ENCODE measurements at places on chromosomes 12 and 14. TPM values are rescaled to one million over a fixed set of nuclear protein-coding genes. Genes with fewer than 3 reads are reported as not detected.

Gene CCDC175
- total RNA-seq: not detected

Gene TMEM132D
- total RNA-seq: not detected

Gene INHBE
- total RNA-seq: not detected

Gene IL31
- not detected for total RNA-seq

Gene MAP1LC3B2
- total RNA-seq: 1.5 TPM

Gene KCNK10
- total RNA-seq: not detected

Gene LRTM2
- not detected for total RNA-seq

DNA sequence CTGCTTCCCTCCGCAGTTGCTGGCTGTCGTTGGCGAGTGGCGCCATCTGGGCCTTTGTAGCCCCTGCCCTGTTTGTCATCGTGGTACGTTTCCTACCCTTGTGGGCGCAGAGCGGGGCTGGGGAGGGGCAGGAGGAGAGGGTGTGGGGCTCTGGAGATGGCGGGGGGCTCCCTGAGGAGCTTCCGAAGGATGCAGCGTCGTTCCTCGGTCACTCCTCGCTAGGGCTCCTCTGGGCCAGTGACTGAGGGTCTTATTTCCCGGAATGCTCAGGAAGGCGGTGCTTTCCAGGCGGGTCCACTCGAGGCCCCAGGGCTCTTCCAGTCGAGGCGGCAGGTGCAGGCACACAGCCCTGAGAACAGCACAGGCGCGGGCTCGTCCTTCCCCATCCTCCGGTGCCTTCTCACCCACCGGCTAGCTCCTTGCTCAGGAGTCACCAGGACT, 167.1 kb downstream of the ADGRD1 start:
- DNase-seq: no peak

DNA sequence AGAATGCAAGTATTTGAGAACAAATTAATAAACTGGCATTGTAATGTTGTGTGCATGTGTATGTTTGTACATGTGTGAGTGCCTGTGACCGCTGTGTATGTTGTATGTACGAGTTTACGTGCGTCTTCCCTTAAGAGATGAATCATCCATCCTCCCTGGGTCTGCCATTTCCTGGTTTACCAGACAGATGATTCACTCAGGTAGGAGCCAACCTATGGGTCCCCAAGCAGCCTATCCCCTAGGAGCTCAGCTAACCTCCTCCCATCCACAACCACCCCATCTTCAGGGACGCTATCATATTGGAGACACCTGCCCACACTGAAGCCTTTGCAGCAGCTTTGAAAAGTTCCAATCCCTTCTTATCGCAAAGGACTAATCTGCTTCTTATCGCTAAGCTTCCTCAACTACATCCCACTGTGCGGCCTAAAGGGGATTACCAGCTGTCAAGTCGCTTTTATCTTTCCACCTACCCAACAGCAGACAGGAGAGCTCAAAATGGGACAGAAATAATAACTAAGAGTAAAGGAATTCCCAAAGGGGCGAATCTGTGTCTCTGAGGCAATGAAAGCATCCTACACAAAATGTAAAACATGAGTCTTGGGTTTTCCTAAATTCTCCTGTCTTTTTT, 81.5 kb upstream of the TMCC3 start:
- DNase-seq: no peak

DNA sequence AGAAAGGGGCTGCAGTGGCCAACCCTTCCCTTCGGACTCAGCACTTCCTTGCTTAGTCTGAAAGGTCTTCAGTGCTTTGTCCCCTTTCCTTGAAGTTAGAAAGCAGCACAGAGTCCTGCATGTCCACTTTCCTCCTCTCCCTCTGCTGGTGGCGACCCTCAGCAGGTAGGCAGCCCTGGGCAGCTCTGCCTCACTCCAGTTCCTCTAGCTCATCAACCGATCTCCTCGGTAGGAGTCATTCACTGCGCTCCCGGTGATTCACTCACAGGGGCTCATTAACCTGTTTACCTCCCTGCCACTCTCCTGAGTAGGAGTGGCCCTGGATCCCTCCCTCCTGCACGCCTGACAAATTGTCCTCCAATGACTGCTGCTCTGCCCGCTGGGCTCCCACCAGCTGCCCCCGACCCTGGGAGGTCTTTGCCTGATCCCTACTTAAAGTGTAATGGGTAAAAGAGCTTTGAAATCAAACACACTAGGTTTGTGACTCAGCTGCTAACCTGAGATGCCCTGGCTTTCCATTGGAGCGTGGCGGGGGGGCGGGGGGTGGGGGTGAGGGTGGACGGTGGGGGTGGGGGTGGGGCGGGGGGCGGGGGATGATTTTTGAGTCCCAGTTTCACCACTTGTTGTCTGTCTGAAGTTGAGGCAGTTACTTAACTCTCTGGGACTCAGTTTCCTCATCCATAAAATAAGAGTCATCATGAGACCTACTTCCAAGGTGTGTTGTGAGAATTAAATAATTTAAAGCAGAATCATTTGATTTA, 4.2 kb downstream of the SCNN1A start:
- DNase-seq: no peak

- no peak for DNase-seq
These were observed 105.6 kb downstream of the DAAM1 start for GRCh38 chr14:59293935-59294661.

- DNase-seq: no peak
These were observed 93.6 kb downstream of the TTC7B start for GRCh38 chr14:90722590-90722989.

DNA sequence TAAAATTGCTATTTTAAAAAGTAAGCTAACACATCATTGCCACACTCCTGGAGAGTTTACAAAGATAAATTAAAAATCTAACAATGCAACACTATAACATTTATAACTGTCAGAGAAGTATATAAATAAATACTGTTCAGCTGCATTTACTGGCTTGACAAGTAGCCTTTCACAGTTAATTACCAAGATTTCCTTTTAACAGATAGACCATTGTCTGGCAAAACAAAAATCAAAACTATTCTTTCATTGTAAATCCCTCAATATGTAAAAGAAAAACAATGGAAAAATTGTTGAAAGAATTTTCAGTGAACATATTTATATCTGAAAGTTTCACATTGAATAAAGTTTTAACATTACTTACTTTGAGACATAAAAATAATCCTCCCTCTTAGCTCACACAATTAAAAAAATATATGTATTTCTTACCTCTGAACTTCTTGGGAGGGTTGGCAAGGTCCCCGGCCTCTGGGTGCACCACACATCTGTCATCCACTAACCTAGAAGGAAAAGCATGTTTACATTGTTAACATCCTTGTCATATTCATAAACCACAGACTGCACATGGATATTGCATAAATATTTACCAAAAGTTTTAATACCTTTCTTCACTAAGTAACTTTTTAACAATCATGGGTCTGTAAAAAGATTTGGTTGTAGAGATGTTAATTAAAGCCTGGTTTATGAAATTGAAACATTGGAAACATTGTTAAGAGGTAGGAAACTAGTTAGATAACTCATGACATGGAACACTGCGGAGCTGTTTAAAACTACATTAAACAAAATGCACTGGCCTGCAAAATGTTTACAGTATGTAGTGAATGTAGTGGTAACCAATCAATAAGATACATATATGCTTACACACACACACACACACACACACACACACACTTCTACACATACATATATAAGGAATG, 43.0 kb downstream of the ITPR2 start:
- no peak for DNase-seq

DNA sequence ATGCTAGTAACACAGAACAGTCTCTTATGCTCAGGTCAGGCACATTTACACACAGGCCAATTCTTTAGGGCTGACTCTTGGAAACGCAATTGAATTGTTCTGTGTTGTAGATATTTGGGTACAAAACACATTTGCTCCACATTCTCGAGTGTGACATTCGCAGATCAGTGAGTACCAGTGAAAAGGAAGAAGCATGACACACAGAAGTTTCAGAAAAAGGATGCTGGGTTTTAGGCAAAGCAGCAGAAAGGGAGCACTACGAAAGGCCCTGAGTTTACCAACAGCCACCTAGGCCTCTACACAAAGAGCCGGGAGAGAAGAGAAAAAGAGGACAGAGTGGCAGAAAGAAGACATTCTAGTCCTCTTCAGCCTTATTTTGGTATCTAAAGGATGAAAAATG, 254.4 kb upstream of the BTG1 start:
- no peak for DNase-seq

DNA sequence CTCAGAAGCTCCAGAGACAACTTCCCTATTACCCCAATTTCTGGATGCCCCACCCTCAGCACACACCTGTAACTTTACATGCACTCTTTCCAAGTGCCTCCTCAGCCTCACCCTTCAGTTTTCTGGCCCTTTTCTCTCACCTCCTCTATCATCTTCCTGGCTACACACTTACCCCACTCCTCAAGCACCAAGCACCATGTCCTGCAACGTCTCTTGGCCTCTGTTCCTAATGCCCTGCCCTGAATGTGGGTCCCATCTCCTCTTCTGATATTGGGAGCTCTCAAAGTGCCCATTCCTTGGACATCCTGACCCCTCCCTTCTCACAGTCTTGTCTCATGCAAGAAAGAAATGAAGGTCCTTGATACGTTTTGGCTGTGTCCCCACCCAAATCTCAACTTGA, 1.2 kb downstream of the KRT72 start:
- no peak for DNase-seq

- no peak for DNase-seq
These were observed 10.4 kb downstream of the ACTN1 start for GRCh38 chr14:68968721-68969120.

DNA sequence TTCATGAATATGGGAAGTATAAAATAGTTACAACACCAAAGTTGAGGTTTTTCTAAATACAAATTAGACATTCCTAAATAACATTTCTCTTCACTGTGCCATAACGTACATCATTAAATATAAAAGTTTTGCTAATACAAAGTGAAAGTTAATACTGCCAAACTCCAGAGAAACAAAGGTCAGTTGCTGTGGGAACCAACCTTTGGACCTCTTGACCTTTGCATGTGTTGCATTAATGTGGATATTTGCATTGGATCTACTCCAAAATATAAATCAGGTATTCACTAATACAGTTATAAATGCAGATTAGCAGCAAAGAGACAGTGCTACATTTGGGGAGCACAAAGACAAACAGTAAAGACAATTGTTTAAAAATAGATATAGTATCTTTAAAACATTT, 366.0 kb upstream of the USP15 start:
- DNase-seq: no peak

GRCh38 chr14:30196861-30197260, 269.2 kb upstream of the PRKD1 start:
- DNase-seq: no peak

DNA sequence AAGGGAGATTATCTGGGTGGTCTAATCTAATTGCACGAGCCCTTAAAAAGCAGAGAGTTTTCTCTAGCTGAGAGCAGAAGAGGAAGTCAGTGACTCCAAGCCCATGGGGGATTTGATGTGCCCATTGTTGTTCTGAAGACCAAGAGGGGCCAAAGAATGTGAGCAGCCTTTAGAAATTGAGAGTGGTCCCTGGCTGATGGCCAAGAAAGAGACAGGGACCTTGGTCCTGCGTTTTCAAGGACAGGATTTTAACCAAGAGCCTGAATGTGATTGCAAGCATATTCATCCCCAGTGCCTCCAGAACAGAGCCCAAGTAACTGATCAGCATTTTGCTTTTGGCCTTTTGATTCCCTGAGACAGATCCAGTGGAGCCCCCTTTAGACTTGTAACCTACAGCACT, 1353.9 kb downstream of the AACS start:
- no peak for DNase-seq

DNA sequence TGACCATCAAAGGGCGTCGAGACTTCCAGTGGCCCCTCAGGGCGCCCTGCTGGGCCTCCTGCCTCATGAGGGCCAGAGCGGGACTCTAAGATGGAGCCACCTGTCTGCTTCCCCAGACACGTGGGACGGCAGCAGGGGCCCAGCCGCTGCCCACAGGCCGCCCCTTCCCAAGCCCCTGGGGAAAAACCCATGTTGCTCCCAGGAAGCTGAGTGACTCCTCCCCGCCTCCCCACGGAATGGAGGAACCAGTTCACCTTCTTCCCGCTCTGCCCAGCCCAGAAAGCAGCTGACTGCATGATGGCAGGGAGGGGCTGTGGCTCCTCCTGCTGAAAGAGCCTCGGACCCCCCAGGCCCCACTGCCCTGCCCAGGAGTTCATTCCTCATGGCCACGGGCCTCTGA, 14.9 kb downstream of the RAB35 start:
- no peak for DNase-seq

DNA sequence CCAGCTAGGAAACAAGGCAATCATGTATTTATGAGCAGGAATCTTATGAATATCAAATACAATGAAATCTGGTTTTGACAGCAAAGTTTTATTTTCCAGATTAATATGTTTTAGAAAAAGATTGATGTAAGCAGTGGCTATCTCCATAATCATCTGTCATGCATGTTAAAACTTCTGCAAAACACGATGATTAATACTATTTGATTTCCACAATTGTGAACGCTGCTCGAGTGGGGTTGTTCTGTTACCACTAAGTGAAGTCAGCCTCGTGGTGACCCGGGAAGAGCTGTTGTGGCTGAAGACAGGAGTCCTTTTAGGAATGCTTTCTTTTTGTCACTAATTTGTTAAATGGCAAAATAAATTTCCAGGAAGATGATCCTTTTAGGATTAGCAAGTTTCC, 9.4 kb downstream of the CFAP251 start:
- no peak for DNase-seq

DNA sequence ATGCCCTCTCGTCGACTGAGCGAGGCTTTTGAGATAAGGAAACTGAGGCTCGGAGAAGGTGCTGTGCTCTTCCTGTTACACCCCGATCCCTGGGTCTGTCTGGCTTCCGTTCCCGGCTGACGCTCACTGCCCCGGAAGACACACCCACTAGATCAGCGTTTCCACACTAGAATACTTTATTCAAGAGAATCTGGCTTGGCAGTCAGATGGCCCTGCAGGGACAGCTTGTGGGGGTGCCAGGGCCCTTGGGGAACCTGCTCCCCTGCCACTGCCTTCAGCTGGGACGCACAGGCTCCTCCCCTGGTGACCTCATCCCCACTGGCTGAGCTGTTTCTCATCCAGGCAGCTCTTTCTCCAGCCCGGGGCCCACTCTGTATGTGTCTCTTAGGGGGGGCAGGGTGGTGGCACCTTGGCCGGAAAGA, 13.7 kb downstream of the PGF start:
- peak; percentile 68 for DNase-seq

DNA sequence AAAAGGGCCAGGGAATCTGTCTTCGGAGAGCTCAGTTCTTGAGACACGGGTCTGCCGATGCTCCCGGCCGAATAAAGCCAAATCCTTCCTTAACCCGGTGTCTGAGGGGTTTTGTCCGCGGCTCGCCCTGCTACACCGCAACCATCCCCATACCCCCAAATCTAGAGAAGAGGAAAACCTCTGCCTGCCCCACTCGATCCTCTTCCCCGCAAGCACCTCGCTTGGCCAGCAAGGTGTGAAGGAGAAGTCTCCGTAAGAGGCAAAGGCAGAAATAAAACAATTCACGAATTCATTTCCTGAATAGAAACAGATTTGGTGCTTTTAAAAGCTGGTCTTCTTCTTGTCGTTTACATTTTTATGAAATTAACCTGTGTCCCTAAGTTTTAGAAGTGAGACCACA, 67.3 kb upstream of the GALNT9 start:
- DNase-seq: no peak

DNA sequence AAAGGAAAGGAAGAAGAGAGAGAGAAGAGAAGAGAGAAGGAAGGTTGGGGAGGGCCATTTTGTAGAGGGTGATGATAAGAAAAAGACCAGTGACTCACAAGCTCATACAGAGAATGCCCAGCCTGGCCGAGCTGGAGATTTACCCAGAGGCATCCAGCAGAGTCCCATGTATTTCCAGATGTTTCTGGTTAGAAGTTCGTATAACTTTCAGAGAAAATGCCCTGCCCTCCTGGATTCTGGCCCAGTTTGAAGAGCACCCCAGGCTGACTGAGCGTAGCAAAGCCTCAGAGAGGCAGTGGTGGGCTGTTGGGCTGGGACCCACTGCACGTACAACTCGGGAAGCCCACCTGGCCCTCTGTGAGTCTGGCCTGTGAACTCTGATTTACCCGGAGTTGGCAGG, 221.8 kb downstream of the SLC41A2 start:
- no peak for DNase-seq

- no peak for DNase-seq
These were observed 10.6 kb downstream of the SERPINA3 start for GRCh38 chr14:94622653-94623421.

Data from thoracic aorta (tissue), 2 donors.